ENCODE measurements at places on chromosomes 4 and X.

GRCh38 chrX:45699158-45699557, 498.5 kb upstream of the DIPK2B start:
- no peak for DNase-seq

DNA sequence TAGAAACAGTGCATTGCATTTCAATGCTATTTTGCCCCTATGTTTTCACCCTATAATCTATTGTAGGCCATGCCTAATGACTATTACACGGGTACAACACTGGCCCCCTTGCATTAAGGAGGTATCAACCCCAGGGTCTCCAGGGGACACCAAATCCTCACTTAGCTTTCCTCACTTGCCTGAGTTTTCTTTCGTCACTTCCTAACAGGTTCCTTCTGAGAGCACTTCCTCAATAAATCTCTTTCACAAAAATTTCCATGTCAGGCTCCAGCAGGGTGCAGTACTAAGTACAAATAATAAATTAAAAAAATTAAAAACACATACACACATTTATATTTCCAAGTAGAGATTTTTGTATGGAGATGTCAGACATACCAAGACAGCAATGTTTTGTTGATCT, 165.0 kb downstream of the RBM46 start:
- no peak for DNase-seq

DNA sequence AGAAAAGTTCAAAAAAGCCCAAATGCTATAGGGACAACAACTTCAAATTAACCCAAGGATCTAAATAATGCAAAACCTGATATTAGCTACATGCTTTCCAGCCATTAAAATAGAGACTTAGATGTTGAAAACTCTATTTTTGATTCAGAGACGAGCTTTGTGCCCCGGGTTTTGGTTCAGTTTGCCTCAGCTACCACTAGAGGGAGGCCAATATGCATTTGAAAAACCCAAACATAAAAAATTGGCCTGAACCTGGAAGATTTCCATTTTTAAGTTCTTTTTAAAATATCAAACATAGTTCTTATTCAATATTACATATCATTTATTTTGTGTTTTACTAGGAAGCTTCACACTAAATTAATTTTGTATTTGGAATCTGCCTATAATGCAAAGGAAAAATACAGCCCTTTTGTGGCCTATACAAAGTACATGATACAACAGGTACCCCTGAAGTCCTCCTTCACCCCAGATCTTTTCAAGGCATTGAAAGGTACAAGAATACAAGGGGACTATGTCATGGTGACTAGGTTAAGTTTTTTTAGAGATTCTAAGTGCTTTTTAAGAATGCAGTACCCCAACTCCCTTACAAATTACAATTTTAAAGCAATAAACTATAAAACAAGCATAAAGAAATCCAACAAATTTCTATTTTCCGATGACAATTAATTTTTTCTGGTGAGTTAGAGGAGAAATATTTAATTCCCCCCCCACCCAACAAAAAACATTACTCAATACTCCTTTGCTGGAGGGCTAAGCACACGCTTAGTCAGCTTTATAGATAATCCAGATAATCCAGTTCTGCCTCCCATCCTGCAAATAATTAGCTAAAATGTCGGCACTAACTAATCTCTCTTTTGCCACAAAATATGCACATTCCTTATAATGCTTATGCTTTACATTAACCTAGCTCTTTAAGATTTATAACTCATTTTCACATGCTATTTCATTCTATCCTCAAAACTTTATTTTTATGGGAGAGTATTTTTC, 97.7 kb upstream of the PTPN13 start:
- peak; percentile 63 for DNase-seq

- no peak for DNase-seq
These were observed 213.5 kb downstream of the LDB2 start for GRCh38 chr4:16684935-16685334.

Measured in KBM-7 (cell line).